Activated CD8-positive, alpha-beta memory T cell treated with anti-CD3 and anti-CD28 coated beads for 48 hours (primary cell): ENCODE measurements at places on chromosomes 3 and 15.

GRCh38 chr3:42527368-42527917 lies 25.0 kb downstream of the VIPR1 start:
- no peak for DNase-seq

- no peak for DNase-seq
These were observed 34.2 kb downstream of the WNT5A start for GRCh38 chr3:55452886-55453285.

DNA sequence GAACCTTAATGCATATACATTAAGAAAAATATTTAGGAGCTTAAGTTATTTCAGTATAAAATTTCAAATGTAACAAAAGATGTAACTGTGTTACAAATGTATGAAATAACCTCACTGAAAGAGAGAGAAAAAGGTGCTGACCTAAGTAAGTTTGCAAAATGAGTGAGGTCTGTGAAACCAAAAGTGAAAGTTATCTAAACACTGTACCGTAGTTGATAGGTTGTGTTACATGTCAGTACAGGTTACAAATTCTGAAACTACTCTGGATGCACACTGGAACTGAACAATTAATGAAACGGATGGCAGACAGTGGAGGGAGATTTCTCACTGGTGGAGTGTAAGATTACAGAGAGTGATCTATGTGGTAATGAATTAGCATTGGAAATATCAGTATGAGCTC lies 420.7 kb downstream of the ZNF385D start:
- DNase-seq, result no peak

GRCh38 chr3:13288732-13289718 lies 131.1 kb downstream of the NUP210 start:
- no peak for DNase-seq

DNA sequence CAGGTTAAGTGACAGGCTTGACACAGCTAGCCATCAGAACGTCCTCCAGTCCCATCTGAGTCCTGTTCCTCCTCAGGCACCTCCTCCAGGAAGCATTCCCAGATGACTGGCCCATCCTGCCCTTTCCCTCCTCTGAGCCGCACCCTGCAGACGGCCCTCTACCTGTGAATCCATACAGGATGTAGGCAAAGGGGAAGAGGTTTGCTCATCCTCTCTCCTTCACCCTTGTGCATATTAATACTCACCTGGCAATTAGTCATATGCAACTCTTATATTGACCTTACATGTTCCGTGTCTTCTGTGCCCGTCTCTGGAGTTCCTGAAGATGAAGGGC lies 61.9 kb downstream of the SMAD3 start:
- DNase-seq, result no peak

DNA sequence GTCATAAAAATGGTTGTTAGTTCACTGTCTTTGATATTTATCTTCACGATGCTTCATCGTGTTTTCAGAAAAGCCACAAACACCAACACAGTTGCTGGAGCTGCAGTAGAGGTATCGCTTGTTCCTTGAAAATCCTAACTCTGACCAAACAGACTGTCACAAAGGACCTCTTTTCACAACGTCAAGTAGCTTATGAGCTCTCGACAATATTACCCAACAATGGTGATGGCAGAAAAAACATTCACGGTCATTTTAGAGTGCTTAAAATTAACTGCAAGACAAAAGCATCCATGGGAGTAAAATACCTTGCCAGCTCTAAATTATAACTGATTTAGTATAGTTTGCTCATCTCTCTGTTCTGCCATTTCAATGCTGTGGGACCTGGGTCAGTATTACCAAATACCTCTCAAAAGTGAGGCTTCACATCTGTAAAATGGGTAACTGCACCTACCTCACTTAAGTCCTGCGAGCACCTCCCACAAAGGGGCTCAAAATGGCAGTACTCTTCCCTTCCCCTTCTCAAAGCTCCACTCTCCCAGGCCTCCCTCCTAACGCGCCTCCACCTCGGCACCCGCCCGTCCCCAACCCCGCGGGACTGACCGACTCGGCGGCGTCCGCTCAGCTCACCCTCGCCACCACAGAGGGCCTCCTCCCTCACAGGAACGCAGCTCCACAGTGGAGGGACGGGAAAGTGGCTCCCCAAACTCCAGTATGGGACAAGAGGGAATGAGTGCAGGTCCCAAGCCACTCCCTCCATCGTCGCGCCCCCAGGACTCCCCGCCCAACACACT lies 546 bp downstream of the TRIM59 start:
- no peak for DNase-seq

GRCh38 chr3:60178931-60179653 lies 1072.2 kb downstream of the FHIT start:
- DNase-seq, result no peak

DNA sequence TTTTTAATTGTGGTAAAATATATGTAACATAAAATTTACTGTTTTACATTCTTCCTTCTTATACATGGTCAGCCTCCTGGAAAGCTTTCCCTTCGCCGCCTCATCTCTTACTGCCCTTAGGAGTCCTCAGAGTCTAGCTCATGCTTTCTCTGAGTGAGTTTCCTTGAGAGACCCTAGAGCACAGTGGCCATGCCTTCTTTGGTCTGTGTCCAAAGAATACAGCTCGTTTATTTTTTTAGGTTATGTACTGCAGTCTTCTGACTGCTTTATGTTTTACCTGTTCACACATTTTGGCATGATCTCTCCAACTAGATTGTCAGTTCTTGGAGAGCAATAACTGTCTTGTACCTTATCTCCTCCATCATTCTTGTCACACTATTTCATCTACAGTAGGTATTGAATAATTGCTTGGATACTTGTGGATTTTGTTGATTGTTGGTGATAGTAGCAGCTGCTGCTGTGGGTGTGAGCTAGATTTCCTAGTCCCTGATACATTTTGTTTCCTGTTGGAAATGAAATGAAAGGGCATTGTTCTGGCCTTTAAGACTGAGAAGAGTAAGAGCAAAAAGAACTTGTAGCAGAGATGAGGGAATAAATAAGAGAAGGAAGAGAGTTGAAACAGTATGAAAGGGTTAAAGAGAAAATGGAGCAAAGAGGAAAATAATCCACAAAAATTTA lies 10.9 kb downstream of the ARIH2 start:
- DNase-seq, result no peak

- no peak for DNase-seq
These were observed 532.2 kb downstream of the ROBO2 start for GRCh38 chr3:77571971-77572715.

DNA sequence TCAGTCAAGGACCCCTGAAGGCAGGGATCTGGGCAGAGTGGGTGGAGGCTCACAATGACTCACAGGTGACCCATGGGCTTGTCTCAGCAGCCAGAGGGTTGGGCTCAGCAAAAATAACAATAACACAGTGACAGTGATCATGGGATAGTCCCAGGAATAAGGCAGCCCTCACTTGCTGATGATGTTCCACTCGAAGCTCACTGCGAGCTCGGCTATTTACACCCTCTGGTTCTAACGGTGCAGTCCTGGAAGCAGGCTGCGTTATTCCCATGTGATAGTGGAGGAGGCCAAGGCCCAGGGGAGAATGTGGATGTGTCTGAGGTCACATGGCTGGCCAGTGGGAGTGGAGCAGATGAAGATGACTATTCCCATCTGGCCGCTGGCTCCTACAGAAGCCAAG lies 16.2 kb downstream of the CCDC33 start:
- DNase-seq, result no peak

DNA sequence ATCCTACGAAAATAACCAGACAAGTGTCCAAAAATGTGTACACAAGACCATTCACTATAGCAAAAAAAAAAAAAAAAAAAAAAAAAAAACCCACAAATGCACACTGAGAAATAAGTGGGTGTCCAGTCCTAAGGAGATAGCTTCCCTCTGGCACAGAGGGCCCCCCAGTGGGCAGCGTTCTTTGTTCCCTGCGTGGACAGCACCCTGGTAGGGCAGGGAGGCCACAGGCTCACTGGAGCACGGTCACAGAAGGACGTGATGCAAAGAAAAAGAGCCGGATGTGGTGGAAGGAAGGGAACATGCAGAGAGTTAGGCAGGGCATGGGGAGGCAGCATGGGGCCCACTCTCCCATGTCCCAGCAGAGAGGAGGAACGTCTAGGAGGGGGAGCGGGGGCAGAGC lies 210.7 kb upstream of the NSMCE3 start:
- no peak for DNase-seq

DNA sequence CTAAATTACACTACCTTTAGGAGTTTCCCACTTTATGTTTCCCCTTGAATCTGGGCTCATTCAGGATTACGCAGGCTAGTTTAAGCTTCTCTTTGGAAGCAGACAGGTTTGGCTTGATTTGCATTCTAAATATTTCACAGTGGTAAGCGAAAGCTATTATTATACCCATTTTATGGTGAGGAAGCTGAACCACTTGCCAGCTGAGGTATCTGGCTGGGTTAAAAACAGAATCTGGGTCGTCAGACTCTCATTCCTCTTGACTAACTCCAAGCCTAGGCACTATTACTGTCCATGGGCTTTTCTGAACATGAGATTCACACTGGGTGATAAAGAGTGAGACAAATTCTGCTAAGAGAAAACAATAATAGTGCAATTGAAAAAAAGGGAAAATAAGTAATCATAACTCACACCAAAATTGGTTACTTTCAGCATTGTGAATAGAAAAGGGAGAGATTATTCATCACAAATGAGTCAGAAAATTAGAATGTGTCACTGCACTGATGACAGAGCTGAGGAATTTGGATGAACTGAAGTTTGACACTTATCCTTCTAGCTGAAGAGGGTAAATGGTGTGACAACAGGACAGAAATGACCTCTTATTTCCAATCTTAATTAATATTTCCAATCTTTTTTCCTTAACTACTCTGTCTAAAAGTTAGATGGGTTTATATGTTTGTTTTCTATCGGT lies 211.3 kb downstream of the TIGIT start:
- DNase-seq, result no peak

GRCh38 chr3:138717348-138717747 lies 108.8 kb downstream of the FAIM start:
- no peak for DNase-seq

DNA sequence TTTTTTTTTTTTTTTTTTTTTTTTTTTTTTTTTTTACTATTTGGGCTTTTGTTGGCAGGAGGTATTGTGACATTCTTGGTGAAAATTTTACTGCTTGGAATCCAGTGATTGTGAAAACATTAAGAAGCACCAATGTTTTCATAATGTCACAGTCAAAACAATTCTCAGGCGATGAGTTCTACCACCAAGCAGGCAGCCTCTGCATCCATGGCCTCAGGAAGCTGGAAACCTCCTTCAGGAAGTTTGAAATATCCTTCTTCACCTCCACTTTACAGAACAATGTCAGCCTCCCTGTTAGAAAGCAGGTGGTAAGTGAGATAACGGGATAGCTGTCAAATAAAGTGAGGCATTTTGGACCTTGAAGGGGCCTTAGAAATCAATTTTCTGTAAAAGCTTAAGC lies 98.3 kb downstream of the MEX3B start:
- DNase-seq, result no peak

DNA sequence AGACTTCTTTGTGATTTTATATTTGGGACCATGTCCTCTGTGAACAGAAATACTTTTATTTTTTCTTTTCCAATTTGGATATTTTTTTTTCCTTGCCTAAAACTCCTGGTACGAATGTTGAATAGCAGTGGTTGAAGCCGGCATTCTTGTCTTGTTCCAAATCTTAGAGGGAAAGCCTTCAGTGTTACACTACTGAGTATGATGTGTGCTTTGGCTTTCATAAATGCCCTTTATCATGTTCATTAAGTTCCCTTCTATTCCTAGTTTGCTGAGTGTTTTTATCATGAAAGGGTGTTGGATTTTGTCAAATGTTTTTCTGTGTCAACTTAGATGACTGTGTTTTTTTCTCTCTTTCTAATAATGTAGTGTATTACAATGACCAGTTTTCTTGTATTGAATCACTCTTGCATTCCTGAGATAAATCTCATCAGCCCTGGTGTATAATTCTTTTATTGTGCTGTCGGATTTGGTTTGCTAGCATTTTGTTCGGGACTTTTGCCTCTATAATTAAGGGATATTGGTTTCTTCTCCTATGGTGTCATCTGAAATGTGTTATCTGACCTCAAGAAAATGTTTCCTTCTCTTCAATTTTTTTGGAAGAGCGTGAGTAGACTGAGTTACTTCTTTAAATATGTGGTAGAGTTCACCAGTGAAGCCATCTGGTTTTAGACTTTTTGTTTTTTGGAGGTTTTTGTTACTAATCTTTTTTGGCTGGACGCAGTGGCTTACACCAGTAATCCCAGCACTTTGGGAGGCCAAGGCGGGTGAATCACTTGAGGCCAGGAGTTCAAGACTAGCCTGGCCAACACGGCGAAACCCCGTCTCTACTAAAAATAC lies 33.3 kb downstream of the MAP1A start:
- DNase-seq, result no peak

DNA sequence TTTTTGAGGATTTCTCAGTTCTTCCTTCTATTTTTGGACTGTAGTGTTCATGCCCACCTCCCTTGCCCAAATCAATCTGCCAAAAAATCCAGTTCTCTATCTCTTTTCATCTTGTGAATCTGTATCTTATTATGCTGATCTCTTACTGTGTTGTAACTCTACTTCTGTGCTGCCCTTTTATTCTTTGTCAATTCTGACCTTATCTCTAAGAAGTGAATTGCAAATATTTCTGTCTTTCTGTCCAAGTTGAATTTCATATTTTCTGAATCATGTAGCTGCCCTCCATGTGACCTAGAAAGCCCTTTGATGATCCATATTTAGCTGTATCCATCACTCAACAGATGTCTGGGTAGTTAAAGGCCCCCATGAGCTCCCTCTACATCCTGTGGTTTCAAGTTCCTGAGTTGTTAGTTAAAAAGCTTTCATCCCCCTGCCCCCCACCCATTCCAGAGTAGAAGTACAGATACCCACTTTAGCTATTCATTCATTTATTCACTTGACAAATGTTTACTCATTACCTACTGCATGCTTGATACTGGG lies 33.6 kb upstream of the ETV5 start:
- no peak for DNase-seq

DNA sequence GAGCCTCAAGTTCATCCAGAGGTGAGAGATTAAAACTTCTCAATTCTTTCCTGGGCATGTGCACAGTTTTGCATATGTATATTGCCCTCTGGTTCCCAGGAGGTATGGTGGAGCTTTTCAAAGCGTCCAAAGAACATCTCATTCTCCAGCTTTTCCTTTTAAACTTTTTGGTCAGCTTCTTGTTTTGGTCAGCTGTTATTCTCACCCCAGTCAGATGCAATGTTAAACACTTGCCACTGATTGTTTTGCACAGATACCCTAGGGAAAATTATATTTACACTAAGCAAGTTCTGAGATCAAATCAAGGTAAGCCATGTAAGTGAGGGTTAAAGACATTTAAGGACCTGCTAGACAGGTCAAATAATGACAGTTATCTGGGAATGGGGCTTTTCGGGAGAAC lies 261.3 kb downstream of the EDEM1 start:
- DNase-seq, result no peak

- no peak for DNase-seq
These were observed 121.6 kb upstream of the LMOD3 start for GRCh38 chr3:69244039-69244438.
